Thoracic aorta (tissue), 2 donors: ENCODE measurements at places on chromosomes 7 and 10. TPM values are rescaled to one million over a fixed set of nuclear protein-coding genes. Genes with fewer than 3 reads are reported as not detected.

SUGCT gene
- total RNA-seq = 3.3 TPM

GHITM gene
- 116 TPM for total RNA-seq

SPDYE1 gene
- not detected for total RNA-seq

ABCA13 gene
- not detected for total RNA-seq

RAB11FIP2 gene
- 17.9 TPM for total RNA-seq

WDFY4 gene
- total RNA-seq = 10.0 TPM

DCLRE1A gene
- total RNA-seq = 3.2 TPM

- H3K27ac ChIP-seq = no peak overlapping the region
- H3K36me3 ChIP-seq = no peaks in the 10 kb centered on the region
- no peaks in the 10 kb centered on the region for H3K27me3 ChIP-seq
- no peak for DNase-seq
These were observed 63.8 kb downstream of the CCSER2 start for GRCh38 chr10:84392181-84392580.

GRCh38 chr10:49009199-49009979 is 69.7 kb upstream of the LRRC18 start:
- H3K4me3 ChIP-seq = no peak overlapping the region
- no peak for DNase-seq
- H3K36me3 ChIP-seq = no peaks in the 10 kb centered on the region
- H3K27ac ChIP-seq = peak overlapping the region; percentile 59

DNA sequence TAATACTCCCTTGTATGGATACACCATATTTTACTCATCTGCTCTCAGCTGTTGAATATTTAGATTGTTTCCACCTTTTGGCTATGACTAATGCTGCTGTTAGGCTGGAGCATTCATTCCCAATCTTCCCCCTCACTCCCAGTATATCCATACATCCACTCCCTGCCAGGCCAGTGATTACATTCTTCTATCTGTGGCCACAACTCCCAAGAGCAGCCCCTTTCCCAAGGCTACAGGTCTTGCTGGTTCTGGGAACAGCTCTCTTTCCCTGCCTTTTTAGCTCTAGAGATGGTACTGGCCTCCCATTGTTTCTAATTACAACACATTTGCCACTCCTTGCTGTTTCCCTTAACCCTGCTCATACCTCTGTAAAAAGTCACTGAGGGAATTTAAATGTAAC is 28.2 kb downstream of the SFR1 start:
- DNase-seq = no peak
- H3K36me3 ChIP-seq = no peaks in the 10 kb centered on the region
- no peaks in the 10 kb centered on the region for H3K27me3 ChIP-seq
- no peak overlapping the region for H3K4me3 ChIP-seq
- H3K4me1 ChIP-seq = no peaks in the 10 kb centered on the region
- H3K27ac ChIP-seq = no peak overlapping the region

DNA sequence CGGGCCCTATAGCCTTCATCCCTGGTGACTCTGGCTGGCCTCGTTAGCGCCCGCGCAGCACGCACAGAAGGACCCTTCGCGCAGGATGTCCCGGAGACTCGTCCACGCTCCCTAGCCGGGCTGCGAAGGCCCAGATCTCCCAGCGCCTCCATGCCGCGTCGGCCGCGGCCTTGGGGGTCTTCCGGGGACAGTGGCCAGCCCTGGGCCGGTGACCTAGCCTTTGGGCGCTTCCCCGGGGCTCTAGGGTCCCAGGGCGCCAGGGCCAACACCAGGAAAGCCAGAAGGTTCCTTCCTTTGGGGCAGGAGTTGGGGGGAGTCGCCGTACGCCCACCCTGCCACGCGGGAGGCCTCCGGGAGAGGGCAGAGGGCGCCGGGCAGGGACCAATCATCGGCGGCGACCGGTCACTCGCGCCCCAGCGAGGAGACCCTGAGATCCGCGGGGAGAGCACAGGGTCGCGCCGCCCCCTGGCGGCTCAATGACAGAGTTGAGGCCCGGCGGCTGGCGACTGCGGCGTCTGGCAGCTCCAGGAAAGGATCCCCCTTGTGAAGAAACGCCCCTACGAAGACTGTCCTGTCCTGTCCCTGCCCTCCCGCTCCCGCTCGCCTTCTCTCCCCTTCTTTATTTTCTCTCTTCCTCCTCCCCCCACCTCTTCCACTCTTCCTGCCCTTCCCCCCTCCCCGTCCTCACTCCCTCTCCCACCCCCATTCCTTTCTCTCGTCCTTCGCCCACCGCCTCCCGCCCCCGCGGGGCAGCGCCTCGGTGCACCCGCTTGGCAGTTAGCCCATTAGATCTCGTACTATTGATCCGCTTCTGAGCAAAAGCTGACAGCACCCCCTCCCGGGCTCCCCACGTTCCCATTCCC is 62.3 kb upstream of the LBX1 start:
- no peaks in the 10 kb centered on the region for H3K36me3 ChIP-seq
- H3K4me3 ChIP-seq = peak overlapping the region; percentile 70
- peaks cover 19% of the 10 kb centered on the region for H3K4me1 ChIP-seq
- no peak for DNase-seq
- peaks cover 6% of the 10 kb centered on the region for H3K27me3 ChIP-seq
- H3K27ac ChIP-seq = no peak overlapping the region

DNA sequence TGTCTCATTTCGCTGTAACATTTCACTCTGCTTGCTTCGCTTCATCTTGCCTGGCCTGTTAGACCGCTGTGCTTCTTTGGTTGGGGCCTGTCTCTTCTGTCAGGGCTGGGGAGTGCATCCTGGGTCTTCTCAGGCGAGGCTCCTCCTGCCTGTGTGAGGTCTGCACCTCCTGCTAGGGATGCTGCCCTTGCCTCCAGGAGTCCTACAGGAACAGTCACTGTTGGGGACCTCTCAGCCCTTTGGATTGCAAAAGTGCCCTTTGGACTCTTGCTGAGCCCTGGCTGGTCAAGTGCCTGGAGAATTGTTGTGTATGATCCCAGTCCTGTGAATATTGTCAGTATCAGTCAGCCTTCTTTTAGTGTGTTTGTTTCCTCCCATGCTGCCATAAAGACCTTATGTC is 84.1 kb downstream of the MDFIC start:
- H3K36me3 ChIP-seq = no peaks in the 10 kb centered on the region
- H3K27me3 ChIP-seq = no peaks in the 10 kb centered on the region
- DNase-seq = no peak
- H3K4me3 ChIP-seq = no peak overlapping the region
- peaks cover 20% of the 10 kb centered on the region for H3K4me1 ChIP-seq

GRCh38 chr10:32939296-32940111 is 18.5 kb downstream of the ITGB1 start:
- peak overlapping the region; percentile 47 for H3K4me3 ChIP-seq
- peaks cover 4% of the 10 kb centered on the region for H3K36me3 ChIP-seq
- no peak for DNase-seq
- H3K27me3 ChIP-seq = no peaks in the 10 kb centered on the region
- peak overlapping the region; percentile 58 for H3K27ac ChIP-seq

GRCh38 chr7:70717553-70718329 is 414.2 kb upstream of the GALNT17 start:
- H3K36me3 ChIP-seq = no peaks in the 10 kb centered on the region

DNA sequence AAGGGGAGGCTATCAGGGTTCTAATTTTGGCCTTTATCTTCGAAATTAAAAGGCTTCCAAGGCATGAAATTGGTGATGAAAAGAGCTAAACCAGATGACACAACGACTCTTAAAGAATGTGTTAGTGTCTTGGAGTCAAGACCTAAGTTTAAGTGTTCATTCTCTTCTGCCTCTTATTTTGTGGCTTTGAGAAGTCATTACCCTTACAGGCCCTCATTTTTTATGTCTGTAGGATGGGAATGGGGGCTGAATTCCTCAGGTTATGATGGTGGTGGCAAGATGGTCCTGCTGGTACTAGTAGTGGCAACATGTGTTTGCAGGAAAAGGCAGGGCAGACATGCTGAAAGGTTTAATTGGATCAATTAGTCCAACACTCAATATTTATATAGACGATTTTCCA is 15.4 kb downstream of the TAS2R60 start:
- no peaks in the 10 kb centered on the region for H3K4me1 ChIP-seq
- no peaks in the 10 kb centered on the region for H3K36me3 ChIP-seq
- no peak overlapping the region for H3K4me3 ChIP-seq
- no peaks in the 10 kb centered on the region for H3K27me3 ChIP-seq
- H3K27ac ChIP-seq = no peak overlapping the region
- DNase-seq = no peak

GRCh38 chr7:155483245-155483644 is 25.3 kb downstream of the EN2 start:
- H3K4me1 ChIP-seq = no peaks in the 10 kb centered on the region
- H3K4me3 ChIP-seq = no peak overlapping the region
- H3K27ac ChIP-seq = no peak overlapping the region
- no peak for DNase-seq

DNA sequence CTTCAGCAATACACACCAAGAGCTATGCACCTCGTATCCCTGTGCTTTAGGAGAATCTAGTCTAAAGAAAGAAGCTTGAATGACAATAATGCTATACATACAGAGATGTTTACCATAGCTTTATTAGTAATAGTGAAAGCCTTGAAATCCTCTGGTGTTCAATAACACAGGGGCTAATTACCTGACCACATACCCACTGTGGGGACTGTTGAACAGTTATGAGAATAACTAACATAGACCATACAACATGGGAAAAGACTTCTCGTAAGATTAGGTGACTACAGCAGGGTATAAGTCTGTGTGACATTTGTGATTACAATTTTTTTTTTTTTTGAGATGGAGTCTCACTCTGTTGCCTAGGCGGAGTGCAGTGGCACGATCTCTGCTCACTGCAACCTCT is 111.0 kb downstream of the SORBS1 start:
- H3K27me3 ChIP-seq = no peaks in the 10 kb centered on the region
- H3K27ac ChIP-seq = peak overlapping the region; percentile 89
- peaks cover 19% of the 10 kb centered on the region for H3K36me3 ChIP-seq
- no peak overlapping the region for H3K4me3 ChIP-seq
- peaks cover 93% of the 10 kb centered on the region for H3K4me1 ChIP-seq

- DNase-seq = no peak
- no peaks in the 10 kb centered on the region for H3K36me3 ChIP-seq
- no peaks in the 10 kb centered on the region for H3K4me1 ChIP-seq
- H3K4me3 ChIP-seq = no peak overlapping the region
- no peak overlapping the region for H3K27ac ChIP-seq
These were observed 193.4 kb upstream of the PRSS58 start for GRCh38 chr7:142451296-142451695.

GRCh38 chr10:77386365-77386764 is 251.2 kb downstream of the KCNMA1 start:
- H3K4me1 ChIP-seq = peaks cover 36% of the 10 kb centered on the region
- H3K27ac ChIP-seq = peak overlapping the region; percentile 96

GRCh38 chr10:22997096-22997495 is 69.2 kb downstream of the ARMC3 start:
- no peaks in the 10 kb centered on the region for H3K36me3 ChIP-seq
- no peaks in the 10 kb centered on the region for H3K4me1 ChIP-seq
- H3K27me3 ChIP-seq = no peaks in the 10 kb centered on the region

- no peak for DNase-seq
- no peaks in the 10 kb centered on the region for H3K27me3 ChIP-seq
- peaks cover 24% of the 10 kb centered on the region for H3K4me1 ChIP-seq
- H3K27ac ChIP-seq = peak overlapping the region; percentile 58
These were observed 52.7 kb downstream of the DENND11 start for GRCh38 chr7:141649137-141649864.
